ENCODE measurements at places on chromosomes 3 and 15.

DNA sequence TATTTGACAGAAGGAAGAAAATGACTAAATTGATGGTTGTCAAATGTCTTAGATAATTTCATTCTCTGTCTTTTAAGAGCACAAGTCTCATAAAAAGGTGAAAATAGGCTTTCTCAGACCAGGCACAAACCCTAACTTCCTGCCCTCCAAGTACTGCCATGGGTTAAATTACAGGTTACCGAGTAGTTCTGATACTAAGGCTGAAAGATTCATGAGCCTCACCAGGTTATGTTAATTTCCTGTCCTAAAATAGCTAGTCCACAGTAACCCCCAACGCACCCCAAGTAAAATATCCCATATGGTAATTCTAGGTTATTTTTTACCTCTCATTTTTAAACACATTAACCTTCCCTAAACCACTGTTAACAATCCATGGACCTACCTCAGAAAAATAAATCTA lies 42.0 kb downstream of the GSK3B start:
- DNase-seq = no peak

GRCh38 chr15:35695003-35695402 lies 149.0 kb upstream of the DPH6 start:
- DNase-seq = no peak

DNA sequence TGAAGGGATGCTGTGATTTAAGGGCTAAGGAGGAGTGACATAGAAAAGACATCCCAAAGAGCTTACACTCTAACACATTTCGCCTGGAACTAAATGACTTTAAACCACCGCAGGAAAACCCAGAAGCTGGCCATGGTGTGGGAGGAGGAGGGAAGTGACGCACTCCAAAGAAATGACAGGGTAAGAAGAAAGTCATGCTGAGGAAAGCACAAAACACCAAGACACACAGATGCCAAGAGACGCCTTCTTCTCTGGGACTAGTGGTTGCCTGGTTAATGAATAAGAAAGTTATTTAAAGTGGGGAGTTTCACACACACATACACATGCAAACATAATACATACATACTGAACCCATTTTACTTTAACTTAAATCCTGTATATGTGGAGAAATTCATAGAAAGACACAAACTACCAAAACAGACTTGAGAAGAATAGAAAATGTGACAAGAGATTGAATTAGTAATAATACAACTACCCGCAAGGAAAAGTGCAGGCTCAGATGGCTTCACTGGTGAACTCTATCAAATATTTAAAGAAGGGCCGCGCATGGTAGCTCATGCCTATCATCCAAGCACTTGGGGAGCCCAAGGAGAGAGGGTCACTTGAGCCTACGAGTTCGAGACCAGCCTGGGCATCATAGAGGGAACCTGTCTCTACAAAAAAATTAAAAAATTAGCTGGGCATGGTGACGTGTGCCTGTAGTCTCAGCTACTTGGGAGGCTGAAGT lies 125.5 kb downstream of the NSMCE3 start:
- DNase-seq = no peak

DNA sequence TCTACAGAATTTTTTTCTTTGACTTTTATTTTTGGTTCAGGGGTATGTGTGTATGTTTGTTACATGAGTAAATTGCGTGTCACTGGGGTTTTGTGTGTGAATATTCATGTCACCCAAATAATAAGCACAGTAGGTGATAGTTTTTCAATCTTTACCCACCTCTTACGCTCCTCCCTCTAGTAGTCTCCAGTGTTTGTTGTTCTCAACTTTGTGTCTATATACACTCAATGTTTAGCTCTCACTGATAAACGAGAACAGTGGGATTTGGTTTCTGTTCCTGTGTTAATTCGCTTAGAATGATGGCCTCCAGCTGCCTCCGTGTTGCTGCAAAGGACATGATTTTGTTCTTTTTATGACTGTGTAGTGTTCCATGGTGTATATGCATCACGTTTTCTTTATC lies 54.4 kb downstream of the MEF2A start:
- DNase-seq = no peak

All from NCI-H1105 treated with DMSO at 0.1 percent for 48 hours (cell line).